Omental fat pad (tissue), 4 donors: ENCODE measurements at places on chromosomes 1 and 21. TPM values are rescaled to one million over a fixed set of nuclear protein-coding genes. Genes with fewer than 3 reads are reported as not detected.

Gene DCDC2B
- not detected for total RNA-seq

Gene KCNE2
- not detected for total RNA-seq

- no peak for DNase-seq
Observed at GRCh38 chr1:28123461-28123961, 35.1 kb upstream of the EYA3 start.

DNA sequence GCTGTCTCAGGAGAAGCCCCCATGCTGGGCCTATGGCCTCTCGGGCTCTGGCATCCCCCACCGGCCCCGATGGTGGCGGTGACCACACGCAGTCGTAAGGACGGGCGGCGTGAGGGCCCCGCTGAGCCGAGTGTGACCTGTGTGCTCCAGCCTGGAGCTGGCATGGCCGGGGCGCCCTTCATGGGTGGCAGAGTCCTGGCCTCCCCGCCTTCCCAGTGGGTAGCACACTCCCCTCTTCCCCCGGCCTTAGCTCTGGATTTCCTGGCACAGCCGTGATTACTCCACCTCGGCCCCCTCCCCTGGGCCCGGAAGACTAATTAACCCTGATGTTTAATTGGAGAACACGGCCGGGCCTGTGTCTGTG lies 44.6 kb downstream of the SLX9 start:
- no peak for DNase-seq

Gene ANXA9
- total RNA-seq: 5.6 TPM

Gene HAO2
- not detected for total RNA-seq

DNA sequence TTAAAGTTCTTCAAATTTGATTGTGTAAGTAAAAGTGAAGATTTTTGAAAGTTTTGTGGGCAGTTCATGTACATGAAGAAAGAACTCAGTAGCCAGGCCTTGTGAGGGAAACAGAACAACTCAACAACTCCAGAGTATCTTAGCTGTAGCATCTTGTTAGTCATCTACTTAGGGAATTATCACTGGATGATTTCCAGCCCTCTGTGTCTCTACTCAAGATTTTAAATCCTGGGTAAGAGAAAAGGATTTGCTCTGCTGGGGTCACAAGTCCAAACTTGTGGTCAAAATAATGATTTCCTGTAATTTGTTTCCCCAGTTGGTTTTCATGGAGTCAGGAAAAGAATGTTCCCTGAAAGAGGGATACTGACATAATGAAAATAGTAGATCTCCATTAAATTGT lies 8.2 kb downstream of the OR10T2 start:
- no peak for DNase-seq

DNA sequence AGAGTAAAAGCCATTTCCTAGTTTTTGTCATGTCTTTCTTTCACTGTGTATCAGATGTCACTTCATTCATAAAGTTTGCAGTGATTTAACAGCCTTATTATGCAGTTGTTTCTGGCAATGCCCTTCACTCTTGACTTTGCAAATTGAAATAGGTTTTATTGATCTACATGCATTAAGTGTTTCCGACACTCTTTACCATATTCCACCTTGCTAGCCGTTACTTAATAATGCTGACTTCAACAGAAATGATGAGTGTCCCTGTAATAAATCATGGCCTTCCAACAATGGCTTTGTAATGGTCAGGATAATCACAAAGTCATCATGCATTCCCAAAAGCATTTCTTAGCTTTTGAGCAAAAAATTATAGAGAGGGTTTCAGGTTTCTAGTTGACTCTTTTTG lies 236.8 kb upstream of the FMN2 start:
- no peak for DNase-seq

GRCh38 chr1:22222723-22223122 lies 79.8 kb upstream of the WNT4 start:
- no peak for DNase-seq

DNA sequence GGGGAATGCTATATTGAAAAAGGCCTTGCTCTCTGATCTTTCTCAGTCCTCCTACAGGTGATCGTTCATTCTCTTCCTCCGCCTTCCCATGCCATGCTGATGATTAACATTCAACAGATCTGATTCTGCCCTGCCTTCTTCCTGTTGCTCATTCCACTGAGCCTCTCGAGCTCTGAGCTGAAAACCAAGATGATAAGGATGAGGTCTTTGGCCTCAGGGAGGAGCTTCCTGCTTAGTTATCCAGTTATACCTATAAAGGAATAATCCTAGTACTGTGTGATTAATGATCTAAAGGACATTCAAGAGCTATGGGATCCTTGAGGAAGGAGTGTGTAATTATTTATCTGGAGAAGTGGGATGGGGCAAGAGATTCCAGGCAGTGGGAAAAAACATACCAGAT lies 25.2 kb upstream of the MAP3K7CL start:
- no peak for DNase-seq

GRCh38 chr1:207088701-207089626 lies at the start of gene C4BPB:
TSS of gene C4BPB (plus strand) at chr1:207088860. CDS start at chr1:207089532, 672 bp downstream.
- DNase-seq: no peak

Gene PCSK9
- 0.56 TPM for total RNA-seq

Gene PCP4
- total RNA-seq: 5.1 TPM

Gene GOLT1A
- not detected for total RNA-seq
